ENCODE measurements at places on chromosomes 3 and 15. TPM values are rescaled to one million over a fixed set of nuclear protein-coding genes. Genes with fewer than 3 reads are reported as not detected.

The ITIH1 gene
- total RNA-seq = not detected

The PLCL2 gene
- total RNA-seq = 10.5 TPM

The PP2D1 gene
- total RNA-seq = not detected

DNA sequence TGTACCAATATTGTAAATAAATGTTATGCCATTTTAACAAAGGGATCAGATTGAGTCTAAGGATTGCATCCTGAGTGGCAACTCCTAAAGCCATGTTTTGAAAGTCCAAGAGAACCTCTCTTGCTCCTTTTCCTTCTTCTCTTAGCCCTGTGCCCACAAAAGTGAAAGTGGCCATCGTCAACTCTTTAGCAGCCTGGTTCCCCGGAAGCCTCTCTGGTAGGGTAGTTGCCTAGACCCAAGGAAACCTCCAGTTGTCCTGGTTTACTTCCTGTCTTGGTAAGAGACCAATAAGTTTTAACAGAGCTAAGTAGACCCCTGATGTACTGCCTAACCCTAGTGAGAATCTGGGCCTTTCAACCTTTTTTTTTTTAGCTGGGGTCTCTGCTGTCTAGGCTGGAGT, 10.2 kb upstream of the ITPKA start:
- DNase-seq = no peak

DNA sequence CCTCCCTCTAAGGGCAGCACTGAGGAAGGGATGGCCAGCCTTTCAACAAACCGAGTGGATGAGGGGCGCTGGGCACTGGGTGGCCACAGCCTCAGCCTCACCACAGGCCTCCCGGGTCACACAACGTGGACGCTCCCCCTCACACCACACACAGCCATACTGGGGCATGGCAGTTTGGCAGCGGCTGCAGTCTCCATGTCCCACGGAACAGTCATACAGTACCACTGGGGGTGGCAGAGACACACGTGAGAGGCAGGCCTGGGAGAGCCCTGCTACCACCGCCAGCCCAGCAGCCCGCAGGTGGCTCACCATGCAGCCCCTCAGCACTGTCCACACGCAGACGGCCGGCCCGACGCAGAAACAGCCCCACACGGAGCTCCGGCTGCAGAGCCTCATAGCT, 11.7 kb downstream of the PLXNB1 start:
- DNase-seq = no peak

- no peak for DNase-seq
These were observed 293.0 kb upstream of the ATP11B start for GRCh38 chr3:182500289-182500688.
